ENCODE measurements at places on chromosomes 12 and 14.
A peak's percentile ranks its signal among the peaks of the same experiment; 100 is the strongest.

GRCh38 chr12:110254971-110255540, 26.0 kb upstream of the ATP2A2 start:
- DNase-seq, result no peak

GRCh38 chr12:124422570-124423523, 128.0 kb downstream of the RFLNA start:
- no peak for DNase-seq

DNA sequence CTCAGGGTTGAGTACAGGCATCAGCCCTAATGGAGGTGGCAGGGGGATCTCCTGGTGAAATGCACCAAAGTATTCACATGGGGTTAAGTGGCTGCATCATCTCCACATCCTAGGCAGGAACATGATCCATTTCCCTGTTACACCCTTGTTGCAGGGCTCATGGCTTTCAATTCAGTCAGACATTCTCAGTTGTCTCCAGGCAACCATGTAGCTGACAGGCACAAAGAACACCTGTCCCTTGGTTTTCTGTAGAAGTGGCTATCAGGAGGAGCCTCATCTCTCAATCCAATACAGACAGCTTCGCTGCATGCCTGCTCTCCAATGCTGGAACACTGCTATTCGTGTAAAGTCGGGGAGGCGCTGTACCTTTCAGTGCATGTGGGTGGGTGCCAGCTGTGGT, 299.0 kb upstream of the FOXG1 start:
- DNase-seq, result no peak

DNA sequence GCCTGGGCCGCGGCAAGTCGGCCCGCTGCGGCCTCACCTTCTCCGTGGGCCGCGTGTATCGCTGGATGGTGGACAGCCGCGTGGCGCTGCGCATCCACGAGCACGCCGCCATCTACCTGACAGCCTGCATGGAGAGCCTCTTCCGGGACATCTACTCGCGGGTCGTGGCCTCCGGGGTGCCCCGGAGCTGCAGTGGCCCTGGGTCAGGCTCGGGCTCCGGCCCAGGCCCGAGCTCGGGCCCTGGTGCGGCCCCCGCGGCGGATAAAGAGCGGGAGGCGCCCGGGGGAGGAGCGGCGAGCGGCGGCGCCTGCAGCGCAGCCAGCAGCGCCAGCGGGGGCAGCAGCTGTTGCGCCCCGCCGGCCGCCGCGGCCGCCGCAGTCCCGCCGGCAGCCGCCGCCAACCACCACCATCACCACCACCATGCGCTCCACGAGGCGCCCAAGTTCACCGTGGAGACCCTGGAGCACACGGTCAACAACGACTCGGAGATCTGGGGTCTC, 226.2 kb upstream of the CRY1 start:
- peak; percentile 20 for DNase-seq

GRCh38 chr12:76588881-76589565, 29.5 kb upstream of the OSBPL8 start:
- no peak for DNase-seq

DNA sequence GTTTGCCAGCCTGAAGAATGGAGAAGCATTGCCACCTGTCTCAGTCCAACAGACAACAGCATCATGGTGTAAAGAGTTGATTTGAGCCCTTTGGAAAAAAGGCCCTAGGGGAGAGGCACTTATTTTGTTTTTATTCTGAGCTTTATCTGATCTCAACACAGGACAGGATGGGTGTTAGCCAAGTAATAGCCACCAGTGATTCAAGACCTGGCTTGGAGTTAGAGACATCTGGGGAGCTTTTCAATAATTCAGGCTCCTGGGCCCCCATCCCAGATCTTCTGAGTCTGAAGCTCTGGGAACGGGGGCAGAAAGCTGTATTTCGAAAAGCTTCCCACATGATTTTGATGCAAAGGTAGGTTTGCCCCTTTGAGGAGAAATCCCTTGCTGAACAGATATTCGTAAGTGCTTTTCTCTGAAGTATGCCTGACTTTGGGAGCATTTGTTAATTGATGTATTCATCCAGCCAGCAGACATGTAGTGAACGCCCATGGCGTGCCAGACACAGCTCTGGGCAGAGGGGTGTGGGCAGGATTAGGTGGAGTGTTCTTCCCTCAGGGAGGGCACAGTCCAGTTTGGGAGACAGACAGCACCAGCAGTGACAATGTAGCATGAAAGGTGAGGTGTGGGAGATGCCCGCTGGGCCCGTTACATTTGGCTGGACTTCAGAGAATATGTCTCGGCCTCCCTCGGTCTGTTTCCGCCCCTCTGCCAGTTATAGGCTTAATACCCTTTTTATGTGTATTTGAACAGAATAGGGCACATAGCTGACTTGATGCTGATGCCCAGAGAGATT, 72.5 kb downstream of the TSPAN9 start:
- no peak for DNase-seq

DNA sequence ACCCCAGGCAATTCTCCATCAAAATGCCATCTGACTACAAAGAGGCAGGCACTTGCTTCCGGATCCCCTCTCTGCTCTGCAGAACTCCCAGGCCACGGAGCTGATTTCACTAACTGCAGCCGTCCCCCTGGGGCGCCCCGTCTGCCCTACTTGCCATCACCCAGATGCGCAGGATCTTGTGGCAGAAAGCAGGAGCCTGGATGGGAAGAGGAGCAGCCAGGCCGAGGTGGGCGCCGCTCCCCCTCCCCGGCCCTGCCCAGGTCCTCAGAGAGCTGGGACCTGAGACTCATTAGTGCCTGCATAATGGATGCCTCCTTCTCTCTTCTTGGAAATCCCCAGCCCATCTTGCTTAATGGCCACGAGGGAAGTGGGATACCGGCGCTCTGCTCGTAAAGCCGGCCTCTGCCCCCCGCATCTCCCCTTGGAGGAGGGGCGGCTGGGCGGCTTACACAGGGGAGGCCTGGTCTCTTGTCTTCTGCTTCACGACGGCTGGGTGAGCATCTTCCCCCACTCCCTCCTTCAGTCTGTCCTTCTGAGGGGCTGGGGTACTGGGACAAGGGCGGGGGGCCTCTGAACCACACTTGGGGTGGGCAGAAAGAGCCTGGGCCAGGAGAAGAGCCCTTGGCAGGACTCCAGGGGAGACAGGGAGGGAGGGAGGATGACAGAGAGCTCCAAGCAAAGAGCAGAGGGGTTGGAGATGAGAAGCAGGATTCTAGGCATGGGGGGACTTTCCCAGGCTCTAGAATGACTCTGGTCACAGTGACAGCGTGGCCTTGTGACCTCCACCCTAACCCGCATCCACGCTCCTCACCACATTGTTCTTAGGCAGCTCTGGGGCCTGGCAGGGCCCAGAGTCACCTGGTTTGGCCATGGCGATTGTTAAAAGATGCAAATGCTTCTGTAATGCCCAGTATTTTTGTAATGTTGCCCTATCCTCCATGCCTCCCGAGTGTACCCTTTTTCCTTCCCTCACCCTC, 19.4 kb upstream of the EML1 start:
- no peak for DNase-seq

- no peak for DNase-seq
Measured at GRCh38 chr14:38554026-38554425, 298.1 kb upstream of the CLEC14A start.

DNA sequence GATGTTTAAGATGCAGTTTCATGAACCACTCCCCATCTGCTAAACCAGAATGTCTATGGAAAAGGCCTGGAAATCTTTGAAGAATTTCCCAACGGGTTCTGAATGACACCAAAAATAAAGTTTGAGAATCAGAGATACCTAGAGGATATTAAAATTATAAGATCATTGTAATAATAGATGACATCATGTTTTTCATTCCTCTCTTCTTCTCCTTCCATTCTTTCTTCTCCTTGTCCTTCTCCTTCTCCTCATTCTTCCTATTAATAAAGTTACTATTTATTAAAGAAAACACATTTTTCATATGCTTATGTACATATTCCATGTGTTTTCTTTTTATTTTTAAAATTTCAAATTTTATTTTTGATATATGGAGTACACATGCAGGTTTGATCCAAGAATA, 1449.4 kb downstream of the LRFN5 start:
- DNase-seq, result no peak

GRCh38 chr12:65825507-65826352, 1.4 kb downstream of the HMGA2 start:
- DNase-seq, result peak; percentile 33

DNA sequence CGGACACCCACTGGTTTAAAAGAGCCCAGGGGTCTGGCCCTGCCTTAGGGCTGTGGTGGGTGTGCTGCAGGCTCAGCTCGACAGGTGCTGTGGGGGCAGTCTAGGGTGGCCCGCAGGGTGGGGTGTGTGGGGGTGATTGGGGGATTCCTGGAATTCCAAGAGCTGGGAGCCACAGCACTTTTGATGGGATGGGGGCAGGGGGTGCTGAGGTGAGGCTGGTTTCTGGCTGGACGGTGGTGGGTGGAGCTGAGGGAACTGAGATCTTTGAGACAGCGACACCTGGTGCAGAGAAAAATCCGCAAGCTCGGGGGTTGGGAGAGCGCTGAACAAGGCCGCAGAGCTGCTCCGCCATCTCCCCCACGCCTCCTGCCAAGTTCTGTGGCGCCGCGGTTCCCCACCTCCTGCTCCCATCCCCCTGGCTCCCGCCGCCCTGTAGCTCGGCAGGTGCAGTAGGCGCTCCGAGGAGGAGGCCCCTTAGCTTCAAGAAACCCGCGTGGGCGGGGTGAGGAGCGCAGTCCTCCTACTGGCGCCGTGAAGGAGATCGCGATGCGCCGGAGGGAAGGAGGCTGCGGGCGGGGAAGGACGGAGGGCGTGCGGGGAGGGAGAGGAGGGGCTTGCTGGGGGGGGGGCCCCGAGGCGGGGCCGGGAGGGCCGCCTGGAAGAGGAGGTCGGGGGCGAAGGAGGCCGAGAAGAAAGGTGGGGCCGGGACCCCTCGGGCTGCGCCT, 1.3 kb upstream of the TEDC1 start:
- DNase-seq, result peak; percentile 85

GRCh38 chr12:66144791-66145754, 14.5 kb upstream of the LLPH start:
- DNase-seq, result no peak

All from GM12891 (cell line).